ENCODE measurements at places on chromosomes 6 and 20.

DNA sequence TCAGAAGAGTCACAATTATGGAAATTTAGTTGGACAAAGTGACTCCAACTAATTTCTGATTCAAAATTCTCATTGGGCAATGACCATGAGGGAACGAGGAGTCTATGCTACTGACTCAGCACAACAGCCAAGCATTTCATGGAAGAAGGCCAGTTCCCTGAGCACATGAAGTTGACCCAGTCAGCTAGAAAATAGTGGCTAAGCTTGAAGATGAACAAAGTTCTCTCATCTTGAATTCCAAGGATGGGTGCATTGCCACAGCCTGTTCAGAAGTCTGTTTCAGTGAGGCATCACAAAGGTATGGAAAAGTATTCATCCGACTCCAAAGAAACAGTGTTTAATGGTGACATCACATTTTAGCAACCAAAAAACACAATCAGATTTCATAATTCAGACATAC, 676.9 kb downstream of the HACE1 start:
- no peak for DNase-seq

DNA sequence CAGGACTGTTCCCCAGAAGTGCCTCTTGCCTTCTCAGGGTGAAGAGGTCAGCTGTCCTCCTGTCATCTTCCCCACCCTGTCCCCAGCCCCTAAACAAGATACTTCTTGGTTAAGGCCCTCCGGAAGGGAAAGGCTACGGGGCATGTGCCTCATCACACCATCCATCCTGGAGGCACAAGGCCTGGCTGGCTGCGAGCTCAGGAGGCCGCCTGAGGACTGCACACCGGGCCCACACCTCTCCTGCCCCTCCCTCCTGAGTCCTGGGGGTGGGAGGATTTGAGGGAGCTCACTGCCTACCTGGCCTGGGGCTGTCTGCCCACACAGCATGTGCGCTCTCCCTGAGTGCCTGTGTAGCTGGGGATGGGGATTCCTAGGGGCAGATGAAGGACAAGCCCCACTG, 9.8 kb downstream of the PI16 start:
- no peak for DNase-seq

GRCh38 chr6:7512320-7512719, 29.2 kb upstream of the DSP start:
- no peak for DNase-seq

DNA sequence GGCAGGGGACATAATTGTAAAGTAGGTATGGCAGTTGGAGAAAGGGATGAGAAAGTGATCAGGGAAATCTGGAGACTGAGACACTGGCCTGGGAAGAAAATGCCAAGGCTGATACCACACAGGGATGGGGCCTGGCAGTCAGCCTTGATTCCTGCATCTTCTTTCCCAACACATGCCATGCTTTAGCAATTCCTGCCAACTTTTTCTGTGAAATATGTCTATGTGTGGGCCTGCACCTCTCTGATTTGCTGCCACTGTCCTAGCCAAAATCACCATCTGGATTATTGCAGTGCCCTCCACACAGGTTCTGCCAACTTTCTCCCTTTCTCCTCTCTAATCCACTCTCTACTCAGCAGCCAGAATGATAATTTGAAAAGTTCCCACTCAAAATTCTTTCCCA, 759.8 kb upstream of the CITED2 start:
- no peak for DNase-seq

- no peak for DNase-seq
Measured at GRCh38 chr20:45836841-45837240, 3.2 kb downstream of the SNX21 start.

DNA sequence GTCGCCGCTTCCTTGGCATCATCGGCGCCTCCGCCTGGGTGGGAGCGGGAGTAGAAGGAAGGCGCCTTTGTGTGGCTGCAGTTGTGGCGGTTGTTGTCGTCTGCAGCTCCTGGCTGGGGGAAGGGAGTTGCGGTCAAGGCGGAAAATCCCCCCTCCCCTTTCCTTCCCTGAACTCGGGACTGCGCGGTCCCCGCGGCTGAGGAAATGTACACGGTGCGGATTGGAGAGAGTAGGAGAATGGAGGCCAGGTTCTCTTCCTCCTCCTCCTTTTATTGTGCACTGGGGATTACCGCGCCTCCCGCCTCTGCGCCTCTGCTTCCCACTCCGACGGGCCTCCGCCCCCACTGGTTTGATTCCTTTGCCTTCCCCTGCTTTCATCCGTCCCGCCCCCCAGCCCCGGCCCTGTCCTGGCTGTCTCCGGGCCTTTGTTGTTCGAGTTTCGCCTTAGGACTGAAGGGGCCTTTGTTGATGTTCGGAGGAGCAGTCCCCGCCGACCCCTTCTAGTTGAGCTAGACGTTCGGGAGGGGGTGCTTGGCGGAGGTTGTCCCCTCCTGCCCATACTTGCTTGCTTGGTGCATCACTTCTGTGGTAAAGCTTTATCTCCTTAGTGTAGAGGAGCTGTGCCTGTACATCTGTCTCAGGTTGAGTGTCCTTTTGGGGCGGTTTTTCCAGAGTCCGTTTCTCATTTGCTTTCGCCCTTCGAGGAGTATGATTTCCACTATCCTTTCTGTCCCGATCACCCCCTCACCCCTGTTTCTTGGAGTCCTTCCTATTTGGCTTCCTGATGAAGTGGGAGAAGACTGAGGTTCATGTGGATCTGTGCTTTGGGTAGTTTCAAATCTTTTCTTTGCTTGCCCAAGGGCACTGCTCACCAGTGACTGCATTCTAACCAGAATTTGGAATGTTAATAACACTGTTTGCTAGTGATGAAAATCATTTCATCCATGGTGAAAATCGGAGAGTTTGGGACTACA, 764 bp downstream of the ZNF292 start:
- no peak for DNase-seq

DNA sequence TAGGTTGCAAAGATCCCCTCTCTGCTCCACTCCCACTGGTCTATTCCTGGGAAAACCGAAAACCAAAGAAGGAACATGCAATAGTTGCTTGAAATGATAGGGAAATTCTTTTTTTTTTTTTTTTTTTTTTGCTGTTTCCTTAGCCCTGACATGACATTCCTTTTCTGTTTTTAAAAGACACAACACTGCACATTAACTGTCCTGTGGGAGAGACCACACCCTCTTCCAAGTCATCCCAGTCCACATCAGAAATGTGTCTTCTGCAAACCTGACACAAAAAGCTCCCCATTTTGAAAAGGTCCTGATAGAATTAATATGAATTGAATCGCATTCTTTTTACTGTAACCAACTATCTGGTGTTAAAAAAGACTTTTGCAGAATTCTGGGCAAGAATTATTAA, 43.4 kb upstream of the RIPOR2 start:
- DNase-seq = no peak

DNA sequence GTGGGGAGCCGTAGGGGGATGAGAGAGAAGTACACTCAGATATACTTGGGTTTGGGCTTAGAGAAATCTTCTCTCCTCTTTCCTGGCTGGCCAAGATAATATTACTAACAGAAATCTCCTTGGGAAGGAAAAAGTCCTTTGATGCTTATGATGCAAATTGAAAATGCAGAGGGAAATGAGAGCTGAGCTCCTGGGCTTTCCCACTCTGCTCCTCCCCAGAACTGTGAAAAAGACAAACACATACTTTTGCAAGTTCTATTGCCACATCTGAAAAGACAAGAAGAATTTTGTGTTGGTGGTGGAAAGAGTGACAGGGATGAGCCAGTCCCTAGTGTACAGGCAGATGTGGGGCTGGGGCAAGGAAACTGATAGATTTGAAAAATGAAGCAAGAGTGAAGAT, 185.9 kb downstream of the ANKRD60 start:
- DNase-seq = no peak

- DNase-seq = no peak
Measured at GRCh38 chr6:168905451-168906090, 348.1 kb downstream of the THBS2 start.

DNA sequence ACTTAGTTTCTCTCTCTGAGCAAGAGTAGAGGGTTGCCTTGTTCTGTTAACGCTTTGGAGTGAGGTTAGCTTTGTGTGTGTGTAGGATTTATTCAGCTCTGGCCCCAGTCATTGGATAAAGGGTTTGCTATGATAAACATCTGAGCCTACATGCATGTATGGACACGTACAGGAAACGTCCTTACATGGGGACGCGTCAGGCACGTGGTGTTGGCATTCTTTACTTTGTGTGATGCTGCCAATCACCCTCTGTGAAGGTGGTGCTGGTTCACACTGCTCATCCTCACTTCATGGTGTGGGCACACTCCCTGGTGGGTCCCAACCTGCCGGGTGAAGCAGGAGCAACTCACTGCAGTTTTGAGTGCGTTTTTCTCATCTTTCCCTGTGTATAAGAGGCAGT, 53.4 kb upstream of the CD93 start:
- no peak for DNase-seq

DNA sequence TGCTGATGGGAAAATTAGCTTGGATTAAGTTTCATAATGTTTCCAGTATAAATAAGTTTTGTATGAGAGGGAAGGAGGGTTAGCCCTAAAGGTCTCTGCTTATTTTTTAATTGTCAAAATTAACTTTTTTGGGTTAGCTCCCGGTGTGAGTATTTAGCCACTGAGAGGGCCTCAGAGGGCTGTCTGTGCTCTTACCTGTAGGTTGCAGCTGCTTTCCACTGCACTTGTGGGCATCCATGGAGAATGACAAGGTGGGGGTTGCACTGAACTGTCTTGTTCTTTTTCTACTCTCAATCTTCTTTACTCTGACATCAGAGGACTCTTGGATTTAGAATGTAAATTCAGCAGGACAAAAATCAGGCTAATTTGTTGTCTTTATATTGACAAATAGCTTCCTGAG, 81.4 kb downstream of the CD164 start:
- no peak for DNase-seq

- no peak for DNase-seq
Measured at GRCh38 chr20:57567471-57568079, 6.7 kb downstream of the PCK1 start.

- no peak for DNase-seq
Measured at GRCh38 chr6:119215885-119216590, 133.5 kb downstream of the MAN1A1 start.

DNA sequence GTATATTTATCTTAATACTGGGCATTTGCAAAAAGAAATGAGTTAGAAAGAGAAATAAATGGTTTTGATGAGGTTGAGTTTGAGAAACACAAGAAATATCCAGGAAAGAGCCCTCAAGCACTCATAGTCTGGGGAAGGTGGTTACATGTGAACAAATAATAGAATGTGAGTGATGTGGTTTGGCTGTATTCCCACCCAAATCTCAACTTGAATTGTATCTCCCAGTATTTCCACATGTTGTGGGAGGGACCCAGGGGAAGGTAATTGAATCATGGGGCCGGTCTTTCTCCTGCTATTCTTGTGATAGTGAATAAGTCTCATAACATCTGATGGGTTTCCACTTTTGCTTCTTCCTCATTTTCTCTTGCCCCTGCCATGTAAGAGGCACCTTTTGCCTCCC, 334.1 kb downstream of the COL12A1 start:
- DNase-seq = no peak

DNA sequence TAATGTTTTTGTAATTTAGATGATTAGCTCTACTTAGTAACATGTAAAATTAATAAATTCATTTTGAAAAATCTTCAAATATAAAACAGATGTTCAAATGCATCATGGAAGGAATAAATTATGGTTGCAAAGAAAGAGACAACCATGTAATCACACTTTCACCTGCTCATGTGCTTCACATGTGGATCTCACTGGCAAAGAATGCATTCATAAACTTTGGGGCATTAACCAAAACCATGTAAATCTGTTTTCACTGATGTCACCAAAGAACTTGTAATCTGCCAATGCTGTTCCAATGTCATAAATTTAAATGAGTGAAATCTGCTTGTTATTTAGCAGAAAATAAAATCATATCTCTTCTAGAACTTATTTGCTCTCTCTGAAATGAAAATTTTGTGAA, 142.7 kb downstream of the TENT5A start:
- no peak for DNase-seq

DNA sequence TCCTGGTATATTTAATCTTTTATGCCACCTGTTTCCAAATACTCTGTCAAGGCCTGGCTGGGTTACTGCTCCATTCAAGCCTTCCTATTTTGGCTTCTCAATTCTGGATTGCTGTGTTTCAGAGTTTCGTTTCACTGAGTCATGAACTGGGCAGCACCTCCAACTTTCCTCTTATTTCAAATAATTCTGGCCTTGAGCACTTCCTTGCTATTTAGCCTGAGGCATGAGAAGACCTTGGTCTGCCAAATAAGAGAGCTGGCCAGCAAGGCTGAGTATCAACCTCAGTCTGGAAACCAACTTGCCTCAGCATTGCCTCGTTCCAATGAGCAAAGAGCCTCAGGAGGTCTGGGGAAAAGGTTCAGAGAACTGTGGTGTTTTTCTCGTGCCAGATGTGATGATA, 66.6 kb downstream of the TNFAIP3 start:
- DNase-seq = peak; percentile 23

DNA sequence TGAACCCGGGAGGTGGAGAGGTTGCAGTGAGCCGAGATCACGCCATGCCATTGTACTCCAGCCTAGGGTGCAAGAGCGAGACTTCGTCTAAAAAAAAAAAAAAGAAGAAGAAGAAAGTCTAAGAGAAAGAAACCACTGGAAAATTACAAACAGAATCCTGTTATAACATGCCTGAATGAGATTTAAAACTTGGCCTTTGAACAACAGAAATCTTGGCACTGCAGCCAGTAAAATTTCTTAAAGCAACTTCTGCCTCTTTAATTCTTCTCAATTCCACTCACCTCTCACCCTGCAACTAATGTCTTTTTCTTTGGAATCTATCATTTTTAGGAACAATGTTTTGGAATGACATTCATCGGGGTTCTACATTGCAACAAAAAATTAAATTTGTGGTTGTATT, 26.3 kb downstream of the PM20D2 start:
- DNase-seq = no peak

GRCh38 chr6:23797041-23797440, 329.0 kb upstream of the NRSN1 start:
- no peak for DNase-seq

GRCh38 chr20:1376007-1376406, 16.8 kb downstream of the FKBP1A start:
- DNase-seq = no peak

DNA sequence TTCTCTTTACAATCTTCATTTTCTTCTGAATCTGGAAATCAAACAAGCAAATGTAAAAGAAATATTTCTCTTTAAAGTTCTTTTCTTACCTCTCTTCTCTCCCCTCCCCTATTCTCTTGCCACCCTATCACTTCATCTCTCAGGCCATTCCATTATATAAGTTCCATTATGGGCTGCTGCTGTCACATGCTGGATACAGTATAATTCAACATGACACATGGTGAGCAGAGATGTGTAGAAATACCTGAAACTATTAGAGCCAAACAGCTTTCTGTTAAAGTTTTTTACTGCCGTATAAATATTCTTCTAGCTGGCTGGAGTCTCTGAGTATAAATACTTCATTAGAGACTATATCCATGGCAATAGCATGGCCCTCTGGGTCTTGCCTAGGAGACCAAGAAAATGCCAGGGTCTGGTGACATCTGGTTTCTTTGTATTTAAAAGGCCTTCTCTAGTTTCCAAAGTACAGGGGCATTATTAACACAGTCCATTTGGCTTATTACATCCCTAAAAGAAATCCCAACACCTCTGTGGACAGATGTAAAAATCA, 139.6 kb downstream of the TFAP2B start:
- DNase-seq = no peak

GRCh38 chr6:144478483-144478882, 193.3 kb downstream of the UTRN start:
- no peak for DNase-seq

- no peak for DNase-seq
Measured at GRCh38 chr6:133833949-133834359, 55.0 kb upstream of the TCF21 start.

GRCh38 chr6:118500130-118501015, 47.7 kb upstream of the PLN start:
- DNase-seq = no peak

GRCh38 chr6:33418690-33419291, 884 bp upstream of the CUTA start:
- no peak for DNase-seq
